Stimulated activated CD4-positive, alpha-beta T cell treated with anti-CD3 and anti-CD28 coated beads, TNF-alpha, amount 100 ng/mL, for 24 hours (primary cell): ENCODE measurements at places on chromosomes 11 and 22.

- DNase-seq, result no peak
Measured at GRCh38 chr11:134562941-134563471, 151.0 kb upstream of the B3GAT1 start.

DNA sequence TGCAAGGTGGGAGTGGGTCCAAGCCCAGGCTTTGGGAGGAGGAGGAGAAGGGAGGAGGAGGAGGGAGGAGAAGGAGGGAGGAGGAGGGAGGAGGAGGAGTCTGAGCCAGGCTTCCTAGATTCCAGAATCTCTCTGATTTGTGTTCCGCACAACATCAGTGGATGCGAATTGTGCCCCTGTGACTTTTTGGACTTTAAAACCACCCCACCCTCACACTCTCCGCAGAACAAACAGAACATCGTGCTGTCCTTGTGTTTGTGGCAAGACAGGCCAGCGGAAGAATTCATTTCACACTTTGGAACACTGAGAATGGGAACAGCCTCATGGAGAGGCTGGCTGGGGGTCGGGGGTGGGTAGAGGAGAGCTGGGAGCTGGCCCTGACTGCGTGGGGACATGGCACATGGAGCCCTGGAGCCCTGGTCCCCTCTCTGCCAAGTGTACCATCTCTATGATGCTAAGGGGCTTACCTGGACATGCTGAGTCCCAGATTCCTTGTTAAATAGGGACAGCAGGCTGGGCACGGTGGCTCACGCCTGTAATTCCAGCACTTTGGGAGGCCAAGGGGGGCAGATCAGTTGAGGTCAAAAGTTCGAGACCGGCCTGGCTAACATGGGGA, 16.4 kb upstream of the SHANK2 start:
- DNase-seq, result no peak

- DNase-seq, result no peak
Measured at GRCh38 chr22:40594924-40595323, 41.6 kb downstream of the MRTFA start.

- no peak for DNase-seq
Measured at GRCh38 chr11:16897470-16898061, 116.6 kb downstream of the PLEKHA7 start.

DNA sequence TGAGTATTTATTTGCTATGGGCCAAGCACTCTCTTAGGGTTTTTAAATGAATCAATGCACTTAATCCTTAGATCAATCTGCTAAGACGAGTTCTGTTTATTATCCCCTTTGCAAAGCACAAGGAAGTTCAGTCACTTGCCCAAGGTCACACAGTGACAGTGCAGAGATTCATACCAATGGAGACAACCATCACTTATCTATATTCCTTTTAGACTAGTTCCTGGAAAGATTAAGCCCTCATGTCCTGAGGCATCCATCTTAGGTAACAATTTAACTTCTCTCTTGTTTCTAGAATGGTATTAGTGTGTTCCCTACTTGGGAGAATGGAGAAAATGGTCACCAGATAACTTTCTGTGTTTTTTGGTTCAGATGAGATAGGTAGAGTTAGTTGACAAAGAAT, 28.3 kb downstream of the NF2 start:
- no peak for DNase-seq

GRCh38 chr11:12755510-12756453, 81.6 kb downstream of the TEAD1 start:
- no peak for DNase-seq
